ENCODE measurements at places on chromosomes 13 and 19.

DNA sequence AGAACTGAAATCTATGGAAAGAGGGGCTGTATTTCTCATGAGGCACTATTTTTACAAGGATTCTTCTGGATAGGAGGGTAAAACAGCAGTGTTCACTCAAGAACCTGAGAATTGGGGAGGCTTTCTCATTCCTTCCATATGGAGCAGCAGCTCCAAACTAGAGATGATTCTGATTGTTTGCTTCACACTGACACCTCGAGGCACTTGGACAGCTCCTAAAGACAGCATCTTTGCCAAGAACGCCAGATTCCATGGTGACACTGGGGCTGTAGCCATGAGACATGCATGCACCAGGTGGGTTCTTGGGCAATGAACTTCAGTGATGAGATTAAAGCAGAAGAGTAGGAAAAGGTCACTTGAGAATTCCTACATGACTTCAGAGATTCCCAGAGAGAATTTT lies 361.5 kb upstream of the HTR2A start:
- peak; percentile 13 for DNase-seq

GRCh38 chr13:51361106-51361505 lies 21.6 kb downstream of the SERPINE3 start:
- peak; percentile 38 for DNase-seq

GRCh38 chr13:53079691-53080090 lies 51.1 kb downstream of the OLFM4 start:
- no peak for DNase-seq

GRCh38 chr13:44232774-44233173 lies 140.8 kb upstream of the SERP2 start:
- DNase-seq: no peak

DNA sequence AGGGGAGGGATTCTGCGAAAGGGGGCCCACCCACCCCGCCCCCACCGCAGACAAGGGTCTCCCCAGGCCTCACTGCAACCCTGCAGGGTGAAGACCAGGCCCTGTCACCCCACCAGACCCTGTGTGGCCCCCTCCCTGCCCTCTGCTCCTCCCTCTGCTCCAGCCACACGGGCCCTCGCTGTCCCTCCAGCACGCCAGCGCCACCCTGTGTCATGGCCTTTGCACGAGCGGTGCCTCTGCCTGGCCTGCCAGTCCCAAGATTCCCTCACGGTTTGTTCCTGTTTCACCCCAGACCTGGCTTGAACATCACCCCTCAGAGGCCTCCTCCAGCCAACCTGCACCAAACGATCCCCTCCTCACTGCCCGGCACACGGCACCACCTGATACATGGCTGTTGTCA lies 27.3 kb downstream of the PIP5K1C start:
- no peak for DNase-seq

All from fibroblast of skin of scalp (primary cell).